Hepatic stellate cell (primary cell): ENCODE measurements at places on chromosomes 16 and 17.

DNA sequence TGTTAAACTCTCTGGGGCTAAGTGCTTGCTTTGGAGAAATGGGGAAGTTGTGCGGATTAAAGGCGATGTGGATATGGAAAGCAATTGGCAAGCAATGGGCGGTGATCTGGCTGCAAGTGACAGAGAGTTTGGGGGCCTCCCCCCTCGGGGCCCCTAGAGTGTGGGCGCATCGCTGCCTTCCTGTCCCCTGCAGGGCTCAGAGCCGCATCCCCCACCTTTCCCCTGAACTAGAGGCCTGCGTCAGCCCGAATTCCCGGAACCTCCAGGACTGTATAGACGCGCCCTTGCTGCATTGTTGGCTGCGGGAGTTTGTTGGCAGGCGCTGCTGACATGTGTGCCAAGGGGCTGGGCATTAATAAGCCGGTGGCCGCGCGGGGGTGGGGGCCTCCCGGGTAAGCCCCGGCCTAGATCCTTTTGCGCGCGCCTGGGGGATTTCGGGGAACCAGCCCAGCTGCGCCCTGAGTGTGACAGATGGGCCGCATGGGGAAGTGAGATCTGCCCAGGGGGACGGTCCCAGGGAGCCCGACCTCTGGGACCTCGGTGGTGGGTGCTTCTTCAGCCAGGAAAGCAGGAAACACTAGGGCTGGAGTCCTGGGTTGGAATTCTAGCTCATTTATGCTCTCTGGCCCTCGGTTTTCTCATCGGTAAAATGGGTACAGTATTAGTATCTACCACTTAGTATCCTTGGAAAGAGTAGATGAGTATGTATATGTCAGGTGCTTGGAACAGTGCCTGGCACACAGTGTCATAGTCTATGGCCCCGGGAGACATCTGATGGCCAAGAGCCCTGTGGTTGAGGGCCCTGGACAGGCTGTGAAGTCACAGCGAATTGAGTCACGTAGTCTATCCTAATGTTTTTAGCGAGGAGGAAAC lies 1.0 kb downstream of the EEF2K start:
- DNase-seq: no peak

DNA sequence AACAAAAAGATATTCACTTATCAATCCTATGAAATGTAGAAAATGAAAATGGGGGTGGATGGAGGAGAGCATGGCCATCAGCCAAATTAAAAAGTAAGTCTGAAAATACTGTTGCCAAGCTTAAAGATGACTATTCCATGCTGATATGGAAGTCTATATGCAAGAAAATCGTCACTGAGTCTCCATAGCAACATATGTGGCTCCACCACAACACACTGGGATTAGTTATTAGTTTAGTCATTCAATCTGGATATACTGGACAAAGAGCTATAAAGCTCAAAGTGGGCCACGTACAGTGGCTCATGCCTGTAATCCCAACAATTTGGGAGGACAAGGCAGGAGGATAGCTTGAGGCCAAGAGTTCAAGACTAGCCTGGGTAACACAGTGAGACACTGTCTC lies 24.7 kb upstream of the PSMD7 start:
- DNase-seq: no peak

GRCh38 chr16:56561126-56561525 lies 3.7 kb upstream of the MT4 start:
- no peak for DNase-seq

GRCh38 chr17:6856051-6856450 lies 24.5 kb upstream of the TEKT1 start:
- no peak for DNase-seq

DNA sequence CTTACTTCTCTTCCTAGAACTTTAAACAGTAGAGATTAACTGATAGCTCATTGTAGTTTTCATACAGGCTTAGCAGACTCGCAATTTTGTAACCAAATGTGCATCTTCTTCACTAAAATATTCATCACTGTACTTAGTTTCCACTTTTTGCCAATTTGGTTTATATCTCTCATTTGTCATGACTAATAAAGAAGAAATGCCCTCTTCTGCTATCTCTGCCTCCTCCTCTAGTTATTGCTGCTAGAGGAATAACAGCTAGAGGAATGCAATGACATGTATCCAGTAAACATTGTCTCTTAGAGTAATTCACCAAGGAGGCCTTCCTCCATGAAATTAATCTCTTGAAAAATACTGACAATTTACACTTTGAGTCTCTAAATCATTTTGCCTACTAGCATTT lies 115.5 kb upstream of the COX10 start:
- DNase-seq: no peak

DNA sequence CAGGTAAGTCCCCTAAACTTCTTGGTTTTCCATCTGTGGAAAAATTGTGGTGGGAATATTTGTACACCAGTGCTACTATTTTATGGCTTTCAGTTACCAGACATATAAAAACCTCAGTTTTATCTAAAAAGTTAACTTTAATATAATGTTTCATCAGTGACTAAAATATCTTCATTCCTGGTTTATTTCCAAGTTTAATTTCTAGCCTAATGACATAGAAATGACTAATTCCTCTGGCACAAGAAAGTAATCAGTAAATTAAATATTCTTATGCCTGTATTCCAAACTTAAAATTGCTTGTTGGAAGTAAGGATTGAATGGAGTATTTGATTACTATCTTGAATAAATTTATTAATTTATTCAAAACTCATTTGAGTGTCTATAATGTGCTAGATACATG lies 757.0 kb downstream of the CDH11 start:
- no peak for DNase-seq

DNA sequence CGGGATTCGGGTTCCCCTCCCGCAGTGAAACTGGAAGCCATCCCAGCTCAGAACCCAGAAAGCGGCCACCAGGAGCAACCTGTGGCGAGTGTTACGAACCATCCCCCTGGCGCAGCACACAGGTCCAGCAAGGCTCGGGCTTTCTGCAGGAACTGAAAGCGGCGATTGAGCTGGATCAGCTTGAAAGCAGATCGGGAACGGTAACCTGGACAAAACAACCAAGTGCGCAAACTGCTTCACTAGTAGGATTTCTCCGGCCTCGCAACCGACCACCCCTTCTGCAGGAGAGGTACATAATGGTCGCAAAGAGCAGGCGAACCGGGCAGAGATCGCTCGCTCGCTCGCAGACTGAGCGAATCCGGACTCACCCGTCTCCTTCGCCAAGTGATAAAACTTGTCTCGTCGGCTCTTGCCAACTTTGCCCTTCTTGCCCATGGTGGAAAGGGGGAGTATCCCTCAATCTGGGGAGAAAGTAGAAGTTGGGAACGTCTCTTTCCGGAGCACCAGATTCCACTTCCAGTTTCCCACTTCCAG lies 696 bp upstream of the PSMC5 start:
- peak; percentile 21 for DNase-seq

DNA sequence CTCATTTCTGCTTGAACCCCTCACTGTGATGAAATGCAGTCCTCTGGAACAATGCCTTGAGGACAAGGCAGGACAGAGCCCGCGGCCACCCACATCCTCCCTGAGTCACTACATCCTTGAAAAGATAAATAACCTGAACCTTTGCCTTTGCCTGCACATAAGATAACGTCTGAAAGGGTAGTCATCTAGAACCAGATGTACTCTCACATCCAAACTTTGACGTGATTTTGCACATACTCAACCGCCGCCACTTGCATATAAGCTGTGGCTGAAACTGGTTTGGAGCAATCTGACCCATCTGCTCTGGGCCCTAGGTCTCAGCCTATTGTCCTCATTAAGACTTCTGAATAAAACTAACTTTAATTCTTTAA lies 252.1 kb downstream of the PHKB start:
- peak; percentile 44 for DNase-seq

GRCh38 chr16:85041219-85042166 lies 13.9 kb downstream of the KIAA0513 start:
- no peak for DNase-seq

DNA sequence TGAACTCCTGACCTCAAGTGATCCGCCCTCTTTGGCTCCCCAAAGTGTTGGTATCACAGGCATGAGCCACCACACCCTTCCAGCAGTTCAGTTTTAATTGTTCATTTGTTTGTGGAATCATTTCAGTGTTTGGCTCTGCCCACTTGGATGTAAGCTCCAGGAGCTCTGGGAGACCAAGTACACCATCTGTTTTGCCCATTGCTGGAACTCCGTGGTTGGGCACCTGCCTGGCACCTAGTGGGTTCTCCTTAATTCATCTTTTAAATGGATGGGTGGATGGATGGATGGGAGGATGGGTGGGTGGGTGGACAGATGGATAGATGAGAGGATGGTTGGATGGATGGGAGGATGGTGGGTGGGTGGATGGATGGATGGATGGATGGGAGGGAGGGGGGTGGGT lies 953 bp upstream of the NECAB2 start:
- DNase-seq: no peak

GRCh38 chr16:88408561-88409142 lies 25.9 kb downstream of the ZNF469 start:
- DNase-seq: no peak

DNA sequence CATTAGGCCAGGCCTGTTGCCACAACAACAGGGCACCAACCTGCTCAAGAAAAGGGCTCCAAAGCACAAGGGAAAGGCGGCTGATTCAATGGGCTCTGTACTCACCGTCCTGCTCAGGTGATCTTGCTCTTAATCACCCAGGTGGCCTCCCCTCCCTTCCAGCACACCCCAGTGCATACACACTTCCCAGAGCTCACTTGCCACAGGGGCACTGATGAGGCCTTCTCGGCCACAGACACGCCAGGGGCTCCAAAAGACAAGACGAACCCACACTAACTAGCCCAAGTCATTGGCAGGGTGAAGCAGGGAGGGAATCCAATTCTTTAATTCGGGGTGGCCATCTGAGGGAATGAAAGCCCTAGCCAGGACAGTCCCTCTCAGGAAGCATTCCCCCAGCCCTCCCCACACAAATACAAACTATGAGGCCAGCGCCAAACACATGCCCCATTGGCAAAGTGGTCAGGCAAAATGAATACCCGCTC lies 1.4 kb downstream of the MYO18A start:
- no peak for DNase-seq

DNA sequence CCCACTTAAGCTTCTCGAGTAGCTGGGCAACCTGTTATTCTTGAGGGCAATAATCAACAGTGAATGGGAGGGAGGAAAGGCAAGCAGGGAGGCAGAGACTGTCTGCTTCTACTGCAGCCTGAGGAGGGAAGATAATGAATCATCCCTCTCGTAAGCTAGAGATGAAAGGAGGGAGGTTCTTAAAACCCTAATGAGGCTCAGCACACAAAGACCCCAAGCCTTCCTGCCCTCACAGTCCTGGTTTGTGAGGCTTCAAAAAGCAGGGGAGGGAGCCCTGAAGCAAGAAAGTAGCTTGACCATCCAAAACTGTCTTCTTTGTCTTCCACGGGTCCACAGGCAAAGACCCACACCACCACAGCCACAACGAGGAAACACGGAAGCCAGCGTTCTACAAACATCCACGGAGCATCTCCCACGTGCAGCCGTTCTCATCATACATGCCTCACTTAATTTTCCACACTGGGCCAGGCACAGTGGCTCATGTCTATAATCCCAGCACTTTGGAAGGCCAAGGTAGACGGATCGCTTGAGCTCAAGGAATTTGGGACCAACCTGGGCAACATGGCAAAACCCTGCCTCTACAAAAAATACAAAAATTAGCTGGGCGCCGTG lies 1.8 kb downstream of the PIK3R5 start:
- DNase-seq: no peak
